Endothelial cell (in vitro differentiated cells): ENCODE measurements at places on chromosomes 1 and 21.
A peak's percentile ranks its signal among the peaks of the same experiment; 100 is the strongest.

GRCh38 chr1:218659911-218660677, 315.0 kb downstream of the TGFB2 start:
- no peak for DNase-seq

- DNase-seq = no peak
Observed at GRCh38 chr1:9774712-9775679, 48.8 kb downstream of the CLSTN1 start.

DNA sequence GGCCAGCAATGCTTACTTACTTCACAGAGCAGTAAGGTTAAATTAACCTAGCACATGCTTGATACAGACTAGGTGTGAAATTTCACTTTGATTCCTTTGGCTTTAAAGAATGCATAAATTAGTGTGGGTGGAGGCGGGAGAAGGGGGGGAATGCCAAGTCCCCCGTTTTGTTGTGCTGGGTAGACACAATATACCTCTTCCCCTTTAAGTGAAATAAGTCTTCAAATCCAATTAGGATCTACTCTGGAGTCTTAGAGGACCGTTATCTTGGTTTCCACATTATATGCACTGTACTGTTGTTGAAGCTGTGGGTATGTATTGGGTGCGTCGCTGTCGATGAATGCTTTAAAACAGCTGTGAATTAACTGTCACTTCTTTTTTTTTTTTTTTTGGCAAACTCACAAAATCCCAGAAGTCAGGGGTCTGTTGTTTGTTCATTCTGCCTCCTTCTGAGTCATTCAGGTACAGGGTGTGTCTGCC, 1.6 kb upstream of the S1PR1 start:
- no peak for DNase-seq

- peak; percentile 62 for DNase-seq
Observed at GRCh38 chr1:241972703-241973369, 15.3 kb downstream of the BECN2 start.

DNA sequence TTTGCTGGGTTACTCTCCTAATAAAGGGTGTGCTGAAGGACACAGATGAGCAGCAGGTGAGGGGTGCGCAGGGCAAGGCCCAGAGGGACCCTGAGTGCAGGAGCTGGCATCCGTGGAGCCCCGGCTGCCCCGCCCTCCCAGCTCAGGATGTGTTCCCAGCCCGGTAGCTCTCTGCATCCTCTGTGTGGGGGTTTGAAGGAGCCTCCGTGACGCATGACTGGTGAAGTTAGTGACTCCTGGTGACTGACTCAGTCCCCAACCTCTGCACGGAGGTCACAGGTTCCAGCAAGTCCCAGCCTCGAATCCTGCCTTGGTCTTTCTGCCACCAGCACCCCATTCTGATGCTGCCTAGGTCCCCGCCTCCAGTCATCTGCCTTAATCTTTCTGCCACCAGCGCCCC, 21.6 kb upstream of the TSPEAR start:
- DNase-seq = no peak

DNA sequence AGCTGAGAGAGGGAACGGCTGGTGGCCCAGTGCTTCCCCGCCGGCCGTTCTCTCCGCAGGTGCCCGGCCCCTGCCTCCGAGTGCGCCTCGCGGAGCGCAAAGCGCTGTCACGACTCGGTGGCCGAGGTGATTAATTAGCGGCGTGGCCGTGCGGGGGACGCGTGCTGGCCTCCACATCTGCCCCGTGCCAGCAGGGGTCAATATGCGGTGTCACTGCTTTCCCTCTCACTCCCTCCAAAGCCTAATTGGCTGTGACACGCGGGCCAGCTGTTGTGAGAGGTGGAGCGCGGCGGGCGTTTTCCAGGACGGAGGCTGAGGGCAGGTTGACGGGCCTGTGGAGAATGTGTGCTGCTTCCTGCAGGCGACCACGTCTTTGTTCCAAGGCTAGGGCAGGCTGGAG, 239.0 kb downstream of the LMX1A start:
- DNase-seq = peak; percentile 40

DNA sequence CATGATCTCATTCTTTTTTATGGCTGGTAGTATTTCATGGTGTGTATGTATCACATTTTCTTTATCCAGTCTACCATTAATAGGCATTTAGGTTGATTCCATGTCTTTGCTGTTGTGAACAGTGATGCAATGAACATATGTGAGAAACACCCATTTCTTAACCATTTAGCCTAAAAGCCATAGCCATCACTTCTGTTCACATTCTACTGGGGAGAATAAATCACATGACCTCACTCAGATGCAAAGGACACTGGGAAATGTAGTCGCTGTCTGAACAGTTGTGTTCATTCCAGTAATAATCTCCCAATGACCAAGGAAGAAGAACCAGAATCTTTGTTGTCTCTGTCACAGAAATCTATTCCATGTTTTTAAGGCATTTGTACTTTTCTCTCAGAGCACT, 15.1 kb upstream of the PLA2G2E start:
- DNase-seq = no peak

GRCh38 chr1:212873518-212873917, 15.4 kb downstream of the FLVCR1 start:
- no peak for DNase-seq

- DNase-seq = no peak
Observed at GRCh38 chr1:67880056-67880601, 46.9 kb upstream of the GNG12 start.

- peak; percentile 17 for DNase-seq
Observed at GRCh38 chr1:39826583-39826982, 37.9 kb upstream of the BMP8B start.

GRCh38 chr1:95716097-95716496, 482.1 kb downstream of the RWDD3 start:
- DNase-seq = no peak

- no peak for DNase-seq
Observed at GRCh38 chr1:5580926-5581325, 411.3 kb downstream of the NPHP4 start.

DNA sequence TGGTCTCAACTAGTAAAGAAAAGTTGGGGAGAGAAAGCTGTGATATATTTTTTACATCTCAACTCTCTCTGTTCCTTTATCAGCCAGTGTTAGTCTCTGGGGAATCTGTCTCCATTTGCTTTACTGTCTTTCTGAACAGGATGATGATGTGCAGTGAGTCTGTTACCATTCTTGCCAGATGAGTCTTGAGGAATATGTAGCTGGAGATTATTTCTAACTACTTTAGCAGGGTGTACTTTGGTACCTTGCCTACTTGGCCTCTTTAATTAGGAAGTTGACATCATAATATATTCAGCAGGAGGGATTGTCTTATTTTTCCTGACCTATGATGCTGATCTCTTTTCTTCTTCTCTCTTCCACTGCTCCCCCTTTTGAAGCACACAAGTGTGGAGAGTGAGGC, 15.7 kb upstream of the HAX1 start:
- no peak for DNase-seq

DNA sequence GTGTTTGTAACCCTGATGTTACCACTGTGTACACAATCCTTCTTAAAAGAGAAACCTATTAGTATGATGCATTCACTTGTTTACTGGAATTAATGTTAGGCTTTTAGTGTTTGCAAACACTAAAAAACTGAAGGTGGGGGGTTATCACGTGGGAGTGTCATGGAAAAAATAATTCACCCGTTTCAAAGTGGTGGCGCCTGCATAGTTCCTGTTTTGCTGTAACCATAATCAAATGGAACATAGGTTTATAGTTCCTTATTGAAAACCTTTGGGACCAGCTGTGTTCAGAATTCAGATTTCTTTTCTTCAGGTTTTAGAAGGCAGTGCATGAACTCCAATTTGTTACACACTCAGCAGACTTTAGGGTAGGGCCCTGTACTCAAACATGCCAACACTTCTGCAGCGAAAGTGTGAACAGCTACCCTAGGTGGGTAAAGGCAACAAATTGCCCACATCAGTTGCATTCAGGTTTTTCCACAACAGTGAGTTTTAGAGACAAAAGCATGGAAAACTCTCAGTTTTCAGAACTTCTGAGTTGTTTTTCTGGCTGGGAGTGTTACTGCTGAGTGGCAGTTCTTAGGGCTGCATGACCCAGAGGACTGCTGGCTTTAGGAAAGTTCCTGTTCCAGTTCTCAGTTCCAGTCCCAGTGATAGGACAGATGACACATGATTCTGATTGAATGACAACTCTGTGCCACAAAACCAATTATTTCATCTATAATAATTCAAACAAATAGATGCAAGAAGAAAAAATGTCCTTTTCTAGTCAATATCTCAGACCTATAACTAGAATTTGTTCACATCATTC, 29.1 kb upstream of the IVNS1ABP start:
- no peak for DNase-seq

GRCh38 chr1:33296082-33296458, 24.8 kb downstream of the A3GALT2 start:
- DNase-seq = no peak

- no peak for DNase-seq
Observed at GRCh38 chr21:45768011-45768739, 124.7 kb downstream of the PCBP3 start.

GRCh38 chr1:109640285-109640865, 15.5 kb upstream of the GSTM4 start:
- DNase-seq = peak; percentile 94

- no peak for DNase-seq
Observed at GRCh38 chr1:240987928-240988327, 369.1 kb downstream of the RGS7 start.

GRCh38 chr21:45412909-45413611, 8.1 kb downstream of the COL18A1 start:
- no peak for DNase-seq

- DNase-seq = no peak
Observed at GRCh38 chr1:88441022-88441421, 243.1 kb upstream of the PKN2 start.

GRCh38 chr1:229326601-229327000, 16.2 kb downstream of the CCSAP start:
- no peak for DNase-seq

DNA sequence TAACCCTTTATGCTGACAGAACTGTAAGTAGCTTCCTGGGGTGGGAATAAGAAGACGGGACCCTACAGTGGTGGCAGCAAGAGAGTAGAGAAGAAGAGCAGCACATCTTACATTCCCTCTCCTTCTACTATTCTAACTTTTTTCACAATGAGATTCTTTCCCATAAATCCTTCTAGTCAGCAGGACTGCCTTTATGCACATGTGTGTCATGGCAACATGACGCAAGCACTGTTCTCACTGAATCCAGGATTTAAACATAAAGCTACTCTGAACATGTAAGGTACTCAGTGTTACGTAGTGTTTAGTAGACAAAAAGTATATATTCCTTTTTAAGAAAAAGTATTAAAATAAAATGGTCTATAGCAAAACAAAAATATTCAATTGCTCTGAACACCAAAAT, 309.7 kb upstream of the LYPLAL1 start:
- DNase-seq = no peak

DNA sequence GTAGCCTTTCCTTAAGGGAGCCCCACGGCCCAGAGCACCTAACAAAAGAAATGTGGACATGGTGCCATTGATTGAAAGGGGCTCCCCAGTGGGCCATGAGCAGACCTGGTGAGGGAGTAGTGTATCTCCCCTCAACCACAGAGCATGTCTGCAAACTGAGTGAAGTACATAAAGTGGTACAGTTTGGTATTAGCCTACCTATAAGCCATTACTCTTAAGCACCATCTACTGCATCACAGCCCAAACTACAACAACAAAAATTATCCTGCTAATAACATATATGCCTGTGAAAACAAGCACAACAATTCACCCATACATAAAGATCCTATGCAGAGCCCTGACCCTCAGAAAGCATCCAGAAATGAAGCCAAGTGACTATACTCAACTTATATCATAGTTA, 407.8 kb downstream of the PTPRC start:
- no peak for DNase-seq

DNA sequence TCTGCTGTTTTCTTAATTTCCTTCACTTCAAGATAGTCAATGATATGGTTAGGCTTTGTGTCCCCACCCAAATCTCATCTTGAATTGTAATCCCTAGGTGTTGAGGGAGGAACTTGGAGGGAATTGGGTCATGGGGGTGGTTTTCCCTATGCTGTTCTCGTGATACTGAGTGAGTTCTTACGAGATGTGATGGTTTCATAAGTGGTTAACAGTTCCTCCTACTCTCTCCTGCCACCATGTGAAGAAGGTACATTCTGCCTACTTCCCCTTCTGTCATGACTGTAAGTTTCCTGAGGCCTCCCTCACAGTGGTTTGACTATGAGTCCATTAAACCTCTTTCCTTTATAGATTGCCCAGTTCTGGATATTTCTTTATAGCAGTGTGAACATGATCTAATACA, 74.0 kb upstream of the SAMSN1 start:
- no peak for DNase-seq

GRCh38 chr1:105373681-105374080, 1624.0 kb downstream of the AMY1C start:
- DNase-seq = no peak
